H7 (cell line): ENCODE measurements at places on chromosomes 1 and 21. TPM values are rescaled to one million over a fixed set of nuclear protein-coding genes. Genes with fewer than 3 reads are reported as not detected.

MYOG gene
- total RNA-seq: not detected in 2 replicates

PADI1 gene
- total RNA-seq: 0.07 and 0.45 TPM in 2 replicates

- DNase-seq: no peak
Measured at GRCh38 chr1:77360256-77360655, 78.4 kb downstream of the AK5 start.

- peak; percentile 77 for DNase-seq
Measured at GRCh38 chr1:46166521-46167462, 8.1 kb upstream of the TSPAN1 start.
